NCI-H1092 (cell line): ENCODE measurements at places on chromosomes 2 and 18.

GRCh38 chr2:23519334-23519651 is 134.3 kb downstream of the KLHL29 start:
- DNase-seq, result no peak

GRCh38 chr18:50788284-50788683 is 31.5 kb downstream of the MRO start:
- no peak for DNase-seq

- DNase-seq, result no peak
These were observed 452.4 kb downstream of the ZEB2 start for GRCh38 chr2:144067506-144067905.

GRCh38 chr2:200640176-200640575 is 54.4 kb downstream of the AOX1 start:
- DNase-seq, result no peak

- DNase-seq, result no peak
These were observed 22.4 kb downstream of the MOGAT1 start for GRCh38 chr2:222693837-222694236.

- no peak for DNase-seq
These were observed 126.0 kb upstream of the XPO1 start for GRCh38 chr2:61664190-61664589.

- DNase-seq, result no peak
These were observed 12.5 kb downstream of the RASGRP3 start for GRCh38 chr2:33488715-33489540.

- DNase-seq, result no peak
These were observed 29.3 kb downstream of the TGFA start for GRCh38 chr2:70523996-70524965.

- no peak for DNase-seq
These were observed 256.9 kb upstream of the DPP10 start for GRCh38 chr2:114185501-114185900.

- DNase-seq, result no peak
These were observed 192.1 kb downstream of the SP3 start for GRCh38 chr2:173773076-173773475.

- DNase-seq, result no peak
These were observed 5.2 kb downstream of the FN1 start for GRCh38 chr2:215430528-215431187.

DNA sequence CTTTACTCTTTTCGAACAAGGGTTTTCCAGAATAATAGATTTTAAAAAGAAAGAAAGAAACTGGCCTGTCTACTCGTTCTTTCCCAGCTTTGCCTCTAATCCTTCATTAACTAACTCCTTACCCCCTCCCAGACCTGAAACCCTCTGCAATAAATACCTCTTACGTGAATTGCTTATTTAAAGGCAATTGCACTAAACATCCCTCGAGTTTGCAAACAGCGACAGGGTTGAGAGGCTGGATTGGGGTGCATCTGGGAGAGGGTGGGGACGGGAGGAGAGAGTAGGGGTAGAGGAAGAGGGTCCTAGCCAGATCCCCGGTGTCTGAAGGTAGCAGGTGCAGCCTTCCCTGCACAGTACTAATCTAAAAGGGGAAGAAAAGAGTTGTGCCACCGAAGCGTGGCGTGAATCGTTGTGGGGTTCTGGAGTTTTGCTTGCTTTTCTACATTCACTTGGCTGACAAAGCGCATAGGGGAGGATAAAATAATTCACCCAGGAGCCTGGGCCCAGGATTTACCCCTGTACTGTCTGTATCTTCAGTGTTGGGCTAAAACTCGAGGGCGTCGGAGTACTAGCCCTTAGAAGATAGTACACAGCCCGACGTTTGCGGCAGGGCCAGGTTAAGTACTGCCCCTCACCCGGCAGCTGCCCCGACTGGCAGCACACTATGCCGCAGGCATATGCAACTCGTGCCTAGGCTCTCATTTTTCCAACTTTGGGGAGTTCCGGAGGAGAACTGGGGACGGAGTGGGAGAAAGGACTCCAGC is 1.9 kb upstream of the NEUROD1 start:
- no peak for DNase-seq

GRCh38 chr18:27921904-27922751 is 254.8 kb downstream of the CDH2 start:
- no peak for DNase-seq

DNA sequence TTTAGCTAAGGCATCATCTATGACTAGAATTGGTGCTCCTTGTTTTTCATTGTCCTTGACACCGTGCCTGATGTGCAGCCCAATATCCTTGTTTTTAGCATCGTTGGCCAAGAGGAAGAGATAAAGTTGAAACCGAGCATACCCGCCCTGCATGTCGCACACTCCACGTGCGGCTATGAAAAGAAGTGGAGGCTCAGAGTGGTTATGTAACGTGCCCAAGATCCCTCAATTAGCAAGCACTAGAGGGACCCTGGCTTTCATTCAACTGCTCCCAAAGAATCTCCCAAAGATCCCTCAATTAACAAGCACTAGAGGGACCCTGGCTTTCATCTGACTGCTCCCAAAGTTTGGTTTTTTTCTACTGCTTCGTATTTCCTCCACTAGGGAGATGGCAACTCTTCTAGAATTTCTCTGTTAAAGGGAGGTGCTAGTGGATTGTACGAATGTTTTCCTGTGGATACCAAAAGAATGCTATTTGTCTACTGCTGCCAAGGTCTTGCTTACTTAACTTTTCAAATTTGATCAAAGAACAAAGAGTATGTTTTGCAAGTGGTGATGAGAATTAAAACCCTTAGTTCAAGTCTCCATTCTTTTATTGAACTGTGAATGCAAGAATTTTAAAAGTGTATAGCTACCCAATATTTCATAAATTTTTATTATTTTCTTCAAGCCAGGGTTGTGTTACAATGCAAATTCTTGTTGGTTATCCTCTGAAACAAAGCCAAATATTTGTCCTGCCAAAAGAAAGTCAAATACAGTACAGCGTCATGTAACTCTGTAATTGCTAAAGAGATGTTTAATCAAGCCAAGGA is 92.1 kb downstream of the AOX1 start:
- no peak for DNase-seq

- no peak for DNase-seq
These were observed 47.2 kb downstream of the PRKRA start for GRCh38 chr2:178403671-178404306.

DNA sequence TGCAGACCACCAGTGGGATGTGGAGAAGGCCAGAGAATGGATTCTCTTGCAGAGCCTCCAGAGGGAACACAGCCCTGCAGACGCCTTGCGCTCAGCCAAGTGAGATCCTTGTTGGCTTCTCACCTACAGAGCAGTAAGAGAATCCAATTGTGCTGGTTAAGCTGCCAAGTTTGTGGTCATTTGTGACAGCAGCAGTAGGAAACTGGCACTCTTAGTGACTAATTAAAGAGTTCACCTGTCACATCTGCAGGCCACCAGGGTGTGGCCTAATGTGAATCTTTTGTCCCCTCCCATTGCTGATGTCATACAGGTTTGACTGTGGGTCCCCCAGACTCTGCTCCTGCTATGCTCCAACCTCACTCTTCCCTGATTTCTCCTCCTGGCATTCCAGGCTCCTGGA is 235.9 kb downstream of the TFCP2L1 start:
- no peak for DNase-seq

DNA sequence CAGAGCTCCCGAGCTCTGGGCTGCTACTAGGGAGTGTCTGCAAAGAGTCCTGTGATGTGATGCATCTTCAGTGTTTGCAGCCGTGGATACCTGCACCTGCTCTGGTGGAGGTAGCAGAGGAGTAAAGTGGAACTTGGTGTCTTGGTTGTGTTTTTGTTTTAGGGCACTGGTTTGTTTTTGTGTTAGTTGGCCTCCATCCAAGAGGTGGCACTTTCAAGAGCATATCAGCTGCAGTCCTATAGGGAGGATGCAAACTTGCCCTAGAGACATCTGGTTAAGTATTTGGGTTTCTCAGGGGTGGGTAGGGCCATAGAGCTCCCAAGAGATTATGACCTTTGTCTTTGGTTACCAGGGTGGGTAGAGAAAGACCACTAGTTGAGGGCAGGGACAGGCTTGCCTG is 1249.0 kb upstream of the FAM98A start:
- DNase-seq, result no peak

DNA sequence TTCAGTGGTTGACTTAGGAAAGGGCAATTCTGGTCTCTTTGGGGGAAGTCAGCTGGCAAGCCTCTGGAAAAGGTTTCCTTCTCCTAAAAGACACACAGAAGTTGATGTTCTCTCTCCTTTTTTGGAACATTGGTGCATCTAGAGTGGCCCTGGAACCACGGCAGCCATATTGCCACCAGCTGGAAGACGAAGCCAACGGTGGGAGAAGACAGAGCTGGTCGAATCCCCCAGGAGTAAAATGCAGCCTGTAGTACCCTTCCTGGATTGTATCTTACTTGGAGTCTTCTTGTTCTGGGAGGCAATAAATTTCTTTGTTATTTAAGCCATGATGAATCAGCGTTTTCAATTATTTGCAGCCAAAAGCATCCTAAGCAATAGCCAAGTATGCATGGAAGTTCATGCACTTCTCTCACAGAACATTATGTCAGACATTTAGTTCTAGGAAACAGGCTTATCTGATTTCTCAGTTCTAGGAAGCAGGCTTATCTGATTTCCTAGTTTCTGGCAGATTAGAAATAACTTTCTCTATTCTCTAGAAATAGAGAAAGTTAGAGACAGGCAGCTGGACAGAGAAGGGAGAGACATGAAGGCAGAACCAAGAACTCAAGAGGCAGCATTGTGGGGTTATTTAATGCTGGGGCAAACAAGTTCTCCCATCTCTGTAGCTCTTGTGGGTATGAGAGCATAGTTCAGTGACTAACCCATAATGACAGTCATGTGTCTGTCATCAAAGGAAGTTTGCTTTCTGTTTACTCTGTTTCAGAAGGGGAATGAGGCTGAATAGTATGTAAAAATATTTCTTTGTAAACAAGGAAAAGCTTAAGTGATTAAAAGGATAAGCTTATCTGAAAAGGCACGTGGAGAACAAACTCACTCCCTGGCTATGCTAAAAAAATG is 40.5 kb upstream of the NABP1 start:
- no peak for DNase-seq

DNA sequence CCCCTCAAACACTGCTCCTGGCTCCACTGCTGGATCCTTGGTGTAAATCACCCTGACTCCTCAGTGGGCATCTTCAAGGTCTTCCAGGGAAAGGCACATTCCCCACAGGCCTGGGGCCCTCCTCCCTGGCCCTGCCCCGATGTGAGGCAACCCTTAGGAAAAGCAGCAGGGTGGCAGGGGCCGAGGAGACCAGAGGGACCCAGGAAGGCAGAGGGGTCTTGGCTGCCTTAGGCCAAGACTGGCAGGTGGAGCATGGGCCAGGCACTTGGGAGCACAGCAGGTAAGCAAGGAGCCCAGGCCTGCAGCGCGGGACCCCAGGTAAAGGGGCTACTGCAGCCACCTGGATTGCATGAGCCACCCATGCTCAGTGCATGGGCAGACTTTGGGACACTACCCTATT is 96.9 kb downstream of the GYPC start:
- no peak for DNase-seq

DNA sequence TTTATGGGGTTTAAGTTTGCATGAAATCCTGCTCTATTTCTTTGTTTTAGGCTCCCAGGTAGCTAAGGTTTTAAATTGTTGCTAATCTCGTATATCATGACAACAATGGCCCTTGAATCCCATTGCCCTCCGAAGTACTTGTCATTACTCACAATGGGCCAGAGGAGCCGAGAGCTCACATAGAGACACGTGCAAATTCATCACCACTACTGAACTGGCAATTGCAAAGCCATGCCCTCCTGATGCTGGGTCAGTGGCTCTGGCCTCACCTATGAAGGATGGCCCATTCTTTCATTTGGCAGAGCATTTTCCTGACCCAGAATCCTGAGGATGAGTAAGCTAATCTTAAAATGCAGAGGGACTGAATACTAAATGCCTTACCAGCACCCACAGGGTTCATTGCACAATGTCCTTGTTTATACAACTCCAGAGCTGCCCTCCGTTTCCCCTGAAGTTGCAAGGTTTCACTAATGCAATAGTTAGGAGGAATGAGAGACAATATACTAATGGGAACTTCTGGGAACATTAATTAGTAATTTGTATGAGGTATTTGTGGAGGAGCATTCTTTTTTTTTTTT is 71.6 kb upstream of the GAREM1 start:
- DNase-seq, result no peak

- no peak for DNase-seq
These were observed 202.7 kb downstream of the ACKR3 start for GRCh38 chr2:236772220-236772837.

DNA sequence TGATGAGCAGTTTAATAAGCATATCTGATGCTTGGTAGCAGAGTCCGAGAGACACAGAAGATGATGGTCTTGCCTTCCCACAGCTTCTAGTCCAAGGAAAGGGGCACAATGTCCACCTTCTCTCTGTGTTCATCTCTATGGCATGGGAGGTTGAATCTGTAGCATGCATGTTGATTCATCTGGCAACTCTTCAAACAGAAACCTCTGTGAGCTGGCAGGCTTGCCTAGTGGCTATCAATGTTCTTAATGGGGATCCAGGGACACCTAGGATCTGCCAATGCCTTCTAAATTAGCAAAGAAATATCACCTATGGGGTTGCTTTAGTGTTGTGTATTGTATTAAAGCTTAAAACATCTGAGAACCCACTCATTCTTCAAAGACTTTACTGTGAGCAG is 170.8 kb downstream of the INO80D start:
- peak; percentile 34 for DNase-seq

- DNase-seq, result no peak
These were observed 363.6 kb downstream of the CTNNA2 start for GRCh38 chr2:79876430-79876829.

DNA sequence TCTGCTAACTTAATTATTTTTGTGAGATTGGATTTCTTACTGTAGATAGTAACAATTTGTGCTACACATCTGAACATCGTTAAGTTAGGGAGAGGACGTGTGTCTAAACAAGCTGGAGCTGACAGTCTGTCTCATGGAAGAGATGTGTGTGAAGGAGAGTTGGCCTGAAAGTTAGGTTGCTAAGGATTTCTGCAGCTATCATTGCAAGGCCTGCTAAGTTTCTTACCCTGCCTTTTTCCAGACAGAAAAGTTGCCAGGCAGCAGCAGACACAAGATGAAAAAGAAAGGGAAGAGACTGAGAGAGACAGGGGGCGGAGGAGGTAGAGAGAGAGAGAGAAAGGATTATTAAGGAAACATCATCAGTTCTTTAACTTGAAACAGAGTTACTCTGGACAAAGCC is 4.1 kb upstream of the LRP1B start:
- DNase-seq, result no peak

DNA sequence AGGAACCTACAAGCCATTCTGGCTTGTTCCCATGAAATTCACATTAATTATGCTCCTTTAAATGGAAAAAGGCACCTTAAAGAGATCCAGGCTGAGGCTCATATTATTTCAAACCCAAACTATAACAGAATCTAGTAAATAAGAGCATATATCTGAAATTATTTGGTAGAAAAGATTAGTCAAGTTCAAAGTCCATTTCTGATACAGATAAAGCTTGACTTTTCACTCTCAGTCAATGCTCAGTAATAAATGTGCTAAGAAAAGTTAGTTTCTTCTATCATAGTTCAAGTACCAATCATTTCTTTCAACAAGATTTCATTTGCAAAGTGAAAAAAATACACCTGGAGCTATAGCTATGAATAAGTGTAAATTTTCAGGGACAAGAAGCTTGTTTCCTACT is 61.8 kb upstream of the NARS1 start:
- no peak for DNase-seq

- DNase-seq, result no peak
These were observed 1885.4 kb upstream of the CELF4 start for GRCh38 chr18:39450958-39451357.

- DNase-seq, result no peak
These were observed 27.9 kb downstream of the RMND5A start for GRCh38 chr2:86747711-86748639.
